ENCODE measurements at places on chromosomes 16 and 17.
A peak's percentile ranks its signal among the peaks of the same experiment; 100 is the strongest.

DNA sequence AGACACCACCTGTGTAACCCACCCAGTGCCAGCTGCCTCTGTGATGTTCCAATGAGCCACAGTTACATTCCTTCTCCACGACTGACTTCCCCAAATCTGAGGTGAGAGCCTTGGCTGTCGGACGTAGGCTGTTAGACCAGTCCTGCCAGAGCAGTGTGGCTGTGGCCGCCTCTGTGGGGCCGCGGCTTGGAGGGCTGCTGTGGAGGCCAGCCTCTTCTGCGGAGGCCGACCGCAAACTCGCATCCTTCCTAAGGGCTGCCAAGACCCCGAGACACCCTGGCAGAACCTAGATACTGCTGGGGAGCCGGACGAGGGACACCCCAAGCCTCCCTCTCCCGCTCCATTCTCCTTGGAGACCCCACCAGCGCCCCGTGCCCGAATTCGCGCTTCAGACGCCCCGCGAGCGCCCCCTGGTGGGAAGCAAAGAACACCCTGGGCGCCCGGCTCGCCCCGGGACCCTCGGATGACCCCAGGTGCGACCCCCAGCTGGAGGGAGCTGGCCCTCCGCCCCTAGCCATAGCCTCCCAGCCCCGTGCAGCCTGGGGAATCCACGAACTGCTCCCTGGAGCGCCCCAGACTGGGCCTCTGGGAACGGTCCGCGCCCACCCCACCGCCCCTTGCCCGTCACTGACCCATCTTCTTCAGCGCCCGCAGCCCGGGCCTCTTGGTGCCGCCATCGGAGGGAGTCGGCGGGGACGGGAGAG is 547 bp downstream of the PLCD3 start:
- DNase-seq, result peak; percentile 49

GRCh38 chr16:88941913-88942909 is 34.8 kb downstream of the CBFA2T3 start:
- peak; percentile 43 for DNase-seq

GRCh38 chr16:637081-638018 is 1.2 kb upstream of the METTL26 start:
- peak; percentile 79 for DNase-seq

- DNase-seq, result no peak
These were observed 34.7 kb downstream of the MYO15A start for GRCh38 chr17:18143044-18143936.

DNA sequence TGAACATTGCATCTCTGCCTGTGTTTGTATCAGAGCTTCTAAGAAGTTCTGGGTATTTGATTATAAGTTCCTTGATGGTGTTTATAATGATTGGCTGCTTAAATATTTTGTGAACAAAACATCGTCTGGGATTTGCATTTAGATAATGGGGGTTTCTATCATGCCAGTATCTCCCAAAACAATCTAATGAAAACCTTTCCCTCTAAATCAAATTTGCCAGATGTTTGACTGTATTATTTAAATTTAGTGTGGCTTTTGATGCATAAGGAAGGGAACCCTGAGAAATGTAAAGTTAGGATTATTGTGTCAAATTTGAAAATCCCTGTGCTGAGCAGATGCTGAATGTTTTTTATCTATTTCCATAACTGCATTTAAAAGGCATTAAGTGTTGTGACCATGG is 159.9 kb downstream of the HS3ST3A1 start:
- no peak for DNase-seq

- no peak for DNase-seq
These were observed 17.8 kb downstream of the TTLL6 start for GRCh38 chr17:48799069-48799723.

- peak; percentile 16 for DNase-seq
These were observed 24.8 kb upstream of the BPTF start for GRCh38 chr17:67800495-67800928.

GRCh38 chr16:361872-362701 is 8.3 kb downstream of the MRPL28 start:
- DNase-seq, result peak; percentile 62

- peak; percentile 20 for DNase-seq
These were observed 14.6 kb downstream of the ALOX12B start for GRCh38 chr17:8072729-8073461.

DNA sequence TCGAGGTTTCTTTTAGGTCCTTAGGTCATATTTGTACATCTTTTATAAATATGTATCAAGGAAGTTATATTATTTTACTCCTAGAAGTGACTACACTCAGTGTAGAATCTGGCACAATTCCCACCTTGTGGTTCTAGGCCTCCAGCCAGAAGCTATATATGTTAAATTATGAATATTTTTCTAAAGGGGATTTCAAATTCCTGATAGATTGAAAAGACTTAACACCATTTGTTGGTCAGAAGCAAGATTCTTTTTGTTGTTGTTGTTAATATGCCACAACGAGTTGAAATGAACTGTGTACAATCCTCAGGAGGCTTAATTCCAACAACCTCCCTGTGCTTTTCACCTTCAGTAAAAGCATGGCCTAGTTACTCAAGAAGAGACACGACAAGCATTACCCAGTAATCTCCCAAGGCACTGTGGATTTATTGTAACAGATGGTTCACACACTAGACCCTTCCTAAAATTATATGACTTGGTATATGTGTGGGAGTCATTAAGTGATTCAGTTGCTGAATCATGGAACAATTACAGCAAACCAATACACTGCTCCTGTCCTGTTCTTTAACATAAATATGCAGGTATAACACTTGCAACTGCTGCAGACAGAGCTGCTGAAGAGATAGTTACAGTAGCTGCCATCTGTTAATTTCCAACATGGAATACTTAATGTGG is 964.4 kb upstream of the GOT2 start:
- DNase-seq, result no peak

All from effector CD4-positive, alpha-beta T cell (primary cell).